ENCODE measurements at places on chromosomes 5 and 9.

GRCh38 chr9:36191290-36191645 lies 547 bp downstream of the CLTA start:
- peak; percentile 46 for DNase-seq

- no peak for DNase-seq
Measured at GRCh38 chr9:95605816-95606488, 89.2 kb upstream of the PTCH1 start.

DNA sequence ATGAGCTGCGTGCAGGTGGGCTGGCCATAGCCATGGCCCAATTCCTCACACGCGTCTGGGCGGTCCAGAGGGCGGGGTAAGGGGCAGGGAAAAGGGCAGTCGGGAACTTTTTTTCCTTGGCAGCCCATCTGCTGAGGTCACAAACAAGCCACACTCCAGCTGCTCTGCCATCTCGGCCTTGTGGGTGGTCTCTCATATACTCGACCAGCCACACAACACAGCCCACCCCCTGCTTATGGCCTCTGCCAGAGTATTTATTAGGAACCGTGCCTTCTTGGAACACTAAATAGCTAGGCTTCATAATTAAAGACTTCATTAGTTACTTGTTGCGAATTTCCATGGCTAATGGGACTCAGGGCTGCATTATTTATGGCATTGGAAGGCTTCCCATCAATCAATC lies 98.5 kb upstream of the LHFPL2 start:
- DNase-seq = no peak

DNA sequence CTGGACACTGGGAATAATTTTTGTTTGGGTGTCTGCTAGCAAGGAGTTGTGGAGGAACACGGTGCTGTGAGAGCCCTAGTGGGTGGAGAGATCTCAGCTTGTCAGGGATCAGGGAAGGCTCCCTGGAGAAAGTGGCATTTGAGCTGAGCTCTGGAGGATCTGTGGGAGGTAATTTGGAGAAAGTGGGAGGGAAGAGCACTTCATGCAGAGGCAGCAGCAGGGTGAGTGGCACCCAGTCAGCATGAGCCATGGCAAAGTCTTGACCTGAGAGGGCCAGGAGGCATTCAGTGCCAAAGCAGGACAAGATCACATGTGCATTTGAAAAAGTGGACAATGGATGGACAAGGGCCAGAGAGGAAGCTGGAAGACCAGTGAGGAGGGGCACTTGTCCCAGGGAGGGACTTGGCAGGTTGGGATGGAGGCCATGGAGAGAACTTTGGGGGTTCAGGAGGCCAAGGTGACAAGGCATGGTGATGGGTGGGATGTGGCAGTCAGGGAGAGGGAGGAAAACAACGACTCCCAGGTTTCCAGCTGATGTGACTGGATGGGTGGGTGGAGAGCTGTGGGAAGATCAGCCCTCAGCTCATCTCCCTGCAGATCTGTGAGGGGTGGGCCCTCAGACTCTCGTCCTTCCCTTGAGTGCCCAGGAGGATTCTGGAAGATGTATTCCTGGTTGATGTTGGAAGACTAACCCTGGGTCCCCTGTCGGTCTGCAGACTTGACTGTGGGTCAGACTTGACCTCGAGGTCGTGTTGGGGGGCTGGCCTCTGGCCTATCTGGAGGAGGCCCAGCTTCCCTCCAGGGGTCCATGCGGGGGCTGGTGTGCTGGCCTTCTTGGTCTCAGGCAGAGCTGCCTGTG lies 68.9 kb upstream of the PITX1 start:
- no peak for DNase-seq

DNA sequence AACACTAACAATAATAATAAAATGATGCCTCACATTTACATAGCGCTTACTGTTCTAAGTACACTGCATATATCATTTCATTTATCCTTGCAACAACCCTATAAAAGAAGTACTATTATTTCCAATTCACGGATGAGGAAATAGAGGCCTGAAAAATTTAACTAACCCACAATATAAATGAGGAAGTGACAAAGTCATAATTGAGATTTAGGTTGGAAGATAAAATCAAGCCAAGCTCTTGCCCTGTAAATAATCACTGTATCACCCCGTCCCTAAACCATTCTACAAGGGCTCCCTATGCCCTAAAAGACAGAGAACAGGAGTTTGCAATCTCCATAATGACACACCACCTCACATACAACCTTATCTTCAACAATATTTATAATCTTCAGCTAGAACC lies 49.6 kb downstream of the STRBP start:
- DNase-seq = no peak

- DNase-seq = no peak
Measured at GRCh38 chr9:96294159-96294545, 7.8 kb downstream of the HSD17B3 start.

DNA sequence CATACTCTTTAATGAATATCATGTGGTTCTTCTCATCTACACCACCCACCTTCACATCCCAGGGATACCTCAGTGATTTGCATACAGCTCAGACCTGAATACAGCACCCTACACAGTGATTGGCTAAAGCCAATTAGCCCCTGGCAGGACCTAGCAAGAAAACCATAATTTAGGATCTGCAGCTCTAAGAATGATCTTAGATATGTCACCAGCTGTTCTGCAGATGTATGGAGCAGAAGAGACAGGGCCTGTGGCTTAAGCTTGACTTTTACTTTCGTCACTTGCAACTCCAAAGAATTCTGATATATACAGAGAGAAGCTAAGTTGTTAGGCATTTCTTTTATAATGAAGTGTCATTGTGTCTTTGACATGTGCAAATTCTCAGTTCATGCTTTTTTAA lies 483.2 kb upstream of the C9orf72 start:
- DNase-seq = no peak

Data from dermis microvascular lymphatic vessel endothelial cell (primary cell).